Lung microvascular endothelial cell (primary cell): ENCODE measurements at places on chromosomes 13 and 19.

- no peak for DNase-seq
These were observed 1.8 kb upstream of the POLRMT start for GRCh38 chr19:634975-635652.

DNA sequence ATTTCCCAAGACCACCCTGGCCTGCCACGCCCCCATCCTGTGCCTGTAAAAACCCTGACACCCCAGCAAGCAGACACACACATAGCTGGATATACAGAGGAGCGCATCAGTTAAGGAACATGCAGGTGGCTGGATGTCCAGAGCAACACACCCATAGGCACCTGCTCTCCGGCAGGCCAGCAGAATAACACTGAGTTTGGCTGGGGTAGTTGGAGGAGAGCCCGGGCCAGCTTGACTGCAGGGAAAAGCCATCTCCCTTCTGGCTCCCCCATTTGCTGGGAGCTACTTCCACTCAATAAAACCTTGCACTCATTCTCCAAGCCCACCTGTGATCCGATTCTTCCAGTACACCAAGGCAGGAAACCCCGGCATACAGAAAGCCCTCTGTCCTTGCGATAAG, 8.9 kb downstream of the RASL11A start:
- no peak for DNase-seq

GRCh38 chr13:41232578-41233480, 30.5 kb downstream of the MTRF1 start:
- peak; percentile 23 for DNase-seq

- DNase-seq = no peak
These were observed 8.2 kb downstream of the ATP11A start for GRCh38 chr13:112697756-112698655.

GRCh38 chr19:38870612-38871011, 7.5 kb downstream of the RINL start:
- no peak for DNase-seq

- DNase-seq = no peak
These were observed 28.5 kb downstream of the SLITRK1 start for GRCh38 chr13:83853771-83854170.
